ENCODE measurements at places on chromosomes 7 and 10. TPM values are rescaled to one million over a fixed set of nuclear protein-coding genes. Genes with fewer than 3 reads are reported as not detected.

GRCh38 chr7:126840869-126841268 lies 411.9 kb downstream of the GRM8 start:
- no peaks in the 10 kb centered on the region for H3K36me3 ChIP-seq
- DNase-seq: no peak
- no peak overlapping the region for H3K27ac ChIP-seq
- H3K4me1 ChIP-seq: no peaks in the 10 kb centered on the region
- H3K27me3 ChIP-seq: no peaks in the 10 kb centered on the region

DNA sequence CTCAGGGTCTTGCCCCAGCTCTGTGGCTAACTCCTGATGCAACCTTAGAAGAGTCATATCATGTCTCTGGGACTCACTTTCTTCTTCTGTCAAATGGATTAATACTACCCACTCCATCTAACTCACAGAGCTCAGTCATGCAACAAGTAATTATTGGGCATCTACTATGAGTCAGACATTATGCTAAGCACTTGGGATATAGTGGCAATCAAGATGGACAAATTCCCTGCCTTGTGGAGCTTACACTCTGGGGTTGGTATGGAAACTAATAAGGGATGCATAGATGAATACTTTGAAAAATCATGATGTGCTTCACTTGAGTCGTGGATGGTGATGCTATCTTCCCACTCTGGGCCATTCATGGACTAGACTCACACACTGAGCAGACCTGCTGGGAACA lies 88.9 kb downstream of the KCNMA1 start:
- H3K27ac ChIP-seq: no peak overlapping the region
- H3K4me1 ChIP-seq: no peaks in the 10 kb centered on the region
- DNase-seq: no peak
- H3K27me3 ChIP-seq: no peaks in the 10 kb centered on the region

- H3K36me3 ChIP-seq: no peaks in the 10 kb centered on the region
- H3K27me3 ChIP-seq: no peaks in the 10 kb centered on the region
- no peak for DNase-seq
- no peaks in the 10 kb centered on the region for H3K4me1 ChIP-seq
- no peak overlapping the region for H3K27ac ChIP-seq
Observed at GRCh38 chr7:80150611-80151273, 16.1 kb downstream of the GNAI1 start.

DNA sequence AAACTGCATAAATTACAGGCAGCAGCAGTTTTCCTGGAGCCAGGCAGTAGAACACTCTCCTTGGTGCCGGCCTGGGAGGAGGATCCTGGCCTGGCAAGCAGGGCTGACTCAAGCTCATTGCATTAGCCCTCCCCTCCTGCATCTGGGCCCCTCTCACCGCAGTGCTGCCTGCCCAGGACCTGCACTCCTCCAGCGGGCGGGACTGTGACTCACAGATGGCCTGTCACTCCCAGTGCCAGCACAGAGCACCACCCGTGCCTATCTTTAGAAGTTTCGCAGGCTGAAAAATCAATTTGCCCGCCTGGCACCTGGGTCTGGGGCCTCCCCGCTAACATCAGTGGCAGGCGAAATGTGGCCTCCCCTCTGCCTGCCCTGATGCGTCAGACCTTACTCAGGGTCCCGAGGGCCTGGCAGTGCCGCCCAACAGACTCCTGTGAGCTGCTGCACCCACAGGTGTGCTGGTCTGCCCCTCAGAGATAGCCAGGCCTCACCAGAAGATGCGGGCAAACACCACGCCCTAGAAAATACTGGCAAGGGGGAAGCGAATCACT lies 123.8 kb downstream of the KCNMA1 start:
- H3K4me1 ChIP-seq: no peaks in the 10 kb centered on the region
- H3K36me3 ChIP-seq: no peaks in the 10 kb centered on the region
- H3K27me3 ChIP-seq: no peaks in the 10 kb centered on the region

GRCh38 chr7:76209310-76209709 lies 7.6 kb downstream of the SRRM3 start:
- H3K36me3 ChIP-seq: no peaks in the 10 kb centered on the region
- no peak for DNase-seq

- H3K4me1 ChIP-seq: no peaks in the 10 kb centered on the region
- H3K4me3 ChIP-seq: no peak overlapping the region
- H3K27ac ChIP-seq: no peak overlapping the region
- H3K27me3 ChIP-seq: no peaks in the 10 kb centered on the region
- DNase-seq: no peak
Observed at GRCh38 chr7:79272066-79272669, 181.3 kb downstream of the MAGI2 start.

GRCh38 chr10:48492201-48492600 lies 112.7 kb downstream of the ARHGAP22 start:
- no peak overlapping the region for H3K4me3 ChIP-seq
- no peak overlapping the region for H3K27ac ChIP-seq
- no peaks in the 10 kb centered on the region for H3K36me3 ChIP-seq
- no peaks in the 10 kb centered on the region for H3K4me1 ChIP-seq
- DNase-seq: no peak
- 0 out of 2 replicates have a peak, but pooled peaks cover 3% of the 10 kb centered on the region for H3K27me3 ChIP-seq

DNA sequence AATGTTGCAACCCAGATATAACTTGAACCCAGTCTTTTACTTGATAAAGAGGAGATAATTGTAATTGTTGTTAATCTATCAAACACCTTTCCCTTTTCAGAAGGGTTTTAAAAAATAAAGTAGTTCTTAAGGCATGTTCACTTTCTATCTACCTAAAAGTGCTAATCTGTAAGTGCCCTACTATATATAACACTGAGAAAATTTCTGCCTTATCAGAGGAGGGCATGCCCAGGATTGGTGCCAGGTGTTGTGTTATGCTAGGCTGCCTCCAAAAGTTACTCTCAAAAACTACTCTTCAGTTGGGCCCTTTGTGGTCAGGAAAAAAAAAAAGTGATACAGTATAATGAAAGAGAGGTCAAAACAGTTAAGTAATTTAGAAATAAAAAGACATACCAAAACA lies 36.3 kb downstream of the SMNDC1 start:
- no peak overlapping the region for H3K27ac ChIP-seq
- no peak for DNase-seq
- peaks cover 3% of the 10 kb centered on the region for H3K27me3 ChIP-seq
- H3K4me3 ChIP-seq: no peak overlapping the region

DNA sequence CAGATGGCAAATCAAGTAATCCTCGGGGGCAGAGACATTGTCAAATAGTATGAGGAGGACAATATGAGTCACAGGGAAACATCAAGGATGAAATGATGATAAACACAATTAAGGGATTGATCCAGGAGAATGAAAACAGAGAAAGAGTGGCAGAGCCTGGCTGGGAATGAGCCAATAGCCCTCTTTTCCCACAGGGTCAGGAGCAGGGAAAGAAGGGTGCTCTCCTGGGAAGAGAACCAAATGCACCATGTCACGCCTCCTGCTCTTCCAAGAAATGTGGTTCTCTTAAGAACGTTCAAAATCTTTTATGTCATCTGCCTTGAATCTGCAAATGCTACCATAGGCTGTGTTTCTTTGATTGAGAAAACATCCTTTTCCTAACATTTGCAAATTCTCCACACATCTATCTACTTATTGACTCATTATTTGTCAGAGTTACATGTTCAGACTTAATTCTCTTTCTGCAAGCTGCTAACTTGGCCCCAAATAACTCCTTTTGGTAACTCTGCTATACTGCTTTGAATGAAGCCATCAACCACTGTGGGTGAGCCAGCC lies 50.6 kb downstream of the HIPK2 start:
- no peaks in the 10 kb centered on the region for H3K27me3 ChIP-seq
- DNase-seq: no peak
- H3K27ac ChIP-seq: no peak overlapping the region
- H3K4me1 ChIP-seq: peaks cover 25% of the 10 kb centered on the region
- no peaks in the 10 kb centered on the region for H3K36me3 ChIP-seq

- no peak for DNase-seq
- no peak overlapping the region for H3K4me3 ChIP-seq
- peaks cover 15% of the 10 kb centered on the region for H3K4me1 ChIP-seq
- no peak overlapping the region for H3K27ac ChIP-seq
- no peaks in the 10 kb centered on the region for H3K36me3 ChIP-seq
Observed at GRCh38 chr10:1661416-1661815, 75.9 kb downstream of the ADARB2 start.

- no peak overlapping the region for H3K27ac ChIP-seq
- no peak overlapping the region for H3K4me3 ChIP-seq
- DNase-seq: no peak
Observed at GRCh38 chr10:36888925-36889573, 236.3 kb upstream of the ANKRD30A start.

DNA sequence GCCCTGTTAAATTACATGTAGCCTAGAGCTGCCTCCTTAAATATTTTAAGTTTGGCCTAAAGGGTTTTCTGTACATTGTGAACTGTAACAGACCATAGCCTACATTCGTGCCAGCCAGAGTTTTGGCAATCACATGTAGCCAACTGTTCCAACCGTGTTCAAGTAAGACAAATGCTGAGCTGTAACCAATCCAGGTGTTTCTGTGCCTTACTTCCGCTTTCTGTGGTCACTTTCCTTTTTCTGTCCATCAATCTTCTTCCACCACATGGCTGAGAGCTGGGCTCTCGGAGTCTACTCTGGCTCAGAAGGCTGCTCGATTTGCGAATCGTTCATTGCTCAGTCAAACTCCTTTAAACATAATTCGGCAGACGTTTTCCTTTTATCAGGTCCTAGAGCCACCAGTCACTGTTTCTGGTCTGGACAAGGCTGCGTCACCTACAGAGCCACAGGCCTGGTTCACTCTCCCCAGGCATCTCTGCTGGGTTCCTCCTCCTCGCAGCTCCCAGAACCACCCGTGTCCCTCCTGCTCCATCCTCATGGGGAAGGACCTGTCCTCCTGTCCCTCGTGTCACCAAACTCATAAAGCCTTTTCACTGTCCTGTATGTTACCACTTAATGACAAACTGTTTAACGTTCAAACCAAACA lies 158.0 kb upstream of the RHEB start:
- no peak for DNase-seq
- no peaks in the 10 kb centered on the region for H3K27me3 ChIP-seq
- no peaks in the 10 kb centered on the region for H3K4me1 ChIP-seq
- H3K27ac ChIP-seq: no peak overlapping the region

- H3K4me3 ChIP-seq: no peak overlapping the region
- no peak overlapping the region for H3K27ac ChIP-seq
- H3K36me3 ChIP-seq: no peaks in the 10 kb centered on the region
- no peaks in the 10 kb centered on the region for H3K4me1 ChIP-seq
- no peaks in the 10 kb centered on the region for H3K27me3 ChIP-seq
- DNase-seq: no peak
Observed at GRCh38 chr10:130338636-130339024, 202.4 kb downstream of the GLRX3 start.

DNA sequence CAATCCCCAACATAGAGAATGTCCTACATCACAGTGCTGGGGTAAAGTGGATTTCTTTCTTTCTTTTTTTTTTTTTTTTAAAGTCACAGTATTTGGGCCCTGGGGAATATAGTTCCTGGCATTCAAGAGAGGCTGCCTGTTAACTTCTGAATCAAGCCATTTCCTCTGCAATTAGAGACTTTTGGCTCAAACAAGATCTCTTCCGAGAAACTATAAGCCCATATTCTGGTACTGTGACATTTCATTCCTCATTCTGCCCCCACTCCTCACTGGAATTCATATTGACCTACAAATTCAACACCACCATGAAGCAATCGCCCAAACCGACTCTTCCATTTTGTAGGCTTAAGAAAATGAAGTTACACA lies 187.4 kb downstream of the PHTF2 start:
- no peak for DNase-seq
- H3K36me3 ChIP-seq: no peaks in the 10 kb centered on the region
- H3K4me3 ChIP-seq: no peak overlapping the region
- H3K4me1 ChIP-seq: no peaks in the 10 kb centered on the region
- H3K27me3 ChIP-seq: no peaks in the 10 kb centered on the region

Gene NPC1L1
- total RNA-seq: 0.08 TPM

Gene MPLKIP
- total RNA-seq: 45.5 TPM

Gene STEAP1
- 2.1 TPM for total RNA-seq
